ENCODE measurements at places on chromosomes 12 and 14.

DNA sequence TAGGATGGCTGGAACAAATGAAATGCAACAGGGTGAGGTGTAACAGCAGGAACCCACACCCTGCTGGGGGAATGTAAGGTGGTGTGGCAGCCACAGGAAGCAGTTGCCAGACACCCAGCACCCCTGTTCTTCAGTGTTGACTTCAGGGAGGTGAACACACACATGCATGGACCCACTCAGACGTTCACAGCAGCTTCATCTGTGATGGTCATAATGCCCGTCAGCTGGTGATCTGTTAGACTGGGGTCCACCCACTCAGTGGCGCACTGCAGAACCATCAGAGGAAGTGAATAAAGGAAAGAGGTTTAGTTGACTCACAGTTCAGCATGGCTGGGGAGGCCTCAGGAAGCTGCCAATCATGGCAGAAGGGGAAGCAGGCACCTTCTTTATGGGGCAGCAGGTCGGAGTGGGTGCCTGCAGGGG lies 22.7 kb upstream of the TEX22 start:
- no peak for DNase-seq

GRCh38 chr14:69432364-69432763 lies 33.9 kb downstream of the SLC39A9 start:
- no peak for DNase-seq

GRCh38 chr14:85535991-85536832 lies 6.3 kb downstream of the FLRT2 start:
- peak; percentile 64 for DNase-seq

- no peak for DNase-seq
Observed at GRCh38 chr14:89681086-89682018, 264.3 kb upstream of the FOXN3 start.

GRCh38 chr12:110971189-110971920 lies 51.0 kb upstream of the MYL2 start:
- no peak for DNase-seq

DNA sequence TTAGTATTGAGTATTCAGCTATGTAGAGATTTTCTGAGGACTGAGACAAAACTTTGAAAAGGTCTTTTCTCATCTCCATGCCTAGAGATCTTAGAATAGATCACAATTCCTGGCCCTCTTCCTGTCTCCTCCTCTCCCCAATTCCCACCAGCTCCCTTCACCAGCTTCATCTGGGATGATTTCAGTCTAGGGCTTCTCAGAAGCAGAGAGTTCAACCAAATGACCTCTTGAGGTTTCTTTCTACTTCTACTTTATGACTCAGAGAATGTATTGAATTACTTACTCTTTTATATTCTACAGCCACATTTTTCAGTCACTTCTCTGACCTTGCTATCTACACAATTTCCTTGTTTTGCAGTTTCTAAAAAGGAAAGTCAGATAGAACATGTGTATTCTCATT lies 19.4 kb upstream of the SNX6 start:
- DNase-seq = no peak

DNA sequence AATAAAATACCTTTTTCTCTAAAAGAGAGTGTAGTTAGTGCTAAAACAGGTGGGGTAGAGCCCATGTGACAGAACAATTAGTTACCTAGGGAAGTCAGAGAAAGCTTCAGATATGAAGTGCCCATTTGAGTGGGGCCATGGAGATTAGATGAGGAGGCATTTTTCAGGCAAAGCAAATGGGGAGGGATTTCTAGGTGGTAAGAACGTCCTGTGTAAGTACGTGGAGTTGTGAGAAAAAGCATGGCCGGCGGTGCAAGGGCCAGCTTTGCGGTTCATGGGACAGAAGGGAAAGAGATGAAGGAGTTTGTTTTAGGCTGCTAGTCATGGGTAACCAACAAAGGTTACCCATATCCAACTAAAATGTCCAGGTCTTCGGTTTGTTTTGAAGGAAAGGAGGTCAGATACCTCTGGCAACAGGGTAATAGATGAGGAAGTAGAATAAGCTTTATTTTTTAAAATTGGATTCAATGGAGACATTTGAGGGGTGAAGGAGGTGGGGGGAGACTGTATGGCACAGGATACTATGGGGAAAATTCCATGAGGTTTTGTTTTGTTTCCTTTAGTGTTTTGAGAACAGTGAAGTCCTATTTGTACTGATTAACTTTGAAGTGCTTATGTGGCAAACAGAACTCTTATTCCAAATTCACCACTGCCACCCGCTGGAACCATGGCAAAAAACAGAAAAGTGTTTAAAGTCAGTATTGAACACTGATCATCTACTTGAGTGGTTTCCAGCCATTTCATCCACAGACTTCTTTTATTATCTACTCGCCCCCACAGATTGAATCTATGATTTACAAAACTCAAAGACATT lies 10.0 kb upstream of the SNRPF start:
- peak; percentile 68 for DNase-seq

DNA sequence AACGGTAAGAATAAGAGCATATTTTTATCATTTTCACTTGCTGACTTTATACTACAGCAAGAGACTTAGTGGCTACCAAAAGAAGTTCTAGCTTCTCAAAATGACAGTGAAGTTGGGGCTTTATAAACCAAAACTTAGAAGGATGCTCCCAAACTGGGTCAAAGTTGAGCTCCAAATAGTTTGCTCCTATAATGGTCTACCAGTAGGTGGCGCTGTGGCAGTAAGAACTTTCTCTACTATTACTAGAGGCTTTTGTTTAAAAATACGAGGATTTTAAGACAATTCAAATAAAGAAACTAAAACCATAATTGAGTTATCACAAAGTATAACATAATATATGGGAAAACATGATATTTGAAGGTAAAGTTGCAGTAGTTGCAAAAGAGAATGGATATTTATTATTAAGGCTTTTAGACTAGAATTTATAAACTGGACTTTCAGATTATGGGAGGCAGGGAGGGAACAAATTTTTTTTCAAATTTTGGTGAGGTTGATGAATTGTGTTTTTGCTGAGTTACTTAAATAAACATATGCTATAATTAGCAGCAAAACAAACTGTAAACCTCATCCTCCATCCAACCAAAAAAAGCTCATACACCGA lies 75.0 kb downstream of the TGFB3 start:
- peak; percentile 67 for DNase-seq

- DNase-seq = no peak
Observed at GRCh38 chr14:32683679-32684078, 255.0 kb upstream of the NPAS3 start.

- no peak for DNase-seq
Observed at GRCh38 chr12:114407842-114408411, 2.0 kb upstream of the TBX5 start.

DNA sequence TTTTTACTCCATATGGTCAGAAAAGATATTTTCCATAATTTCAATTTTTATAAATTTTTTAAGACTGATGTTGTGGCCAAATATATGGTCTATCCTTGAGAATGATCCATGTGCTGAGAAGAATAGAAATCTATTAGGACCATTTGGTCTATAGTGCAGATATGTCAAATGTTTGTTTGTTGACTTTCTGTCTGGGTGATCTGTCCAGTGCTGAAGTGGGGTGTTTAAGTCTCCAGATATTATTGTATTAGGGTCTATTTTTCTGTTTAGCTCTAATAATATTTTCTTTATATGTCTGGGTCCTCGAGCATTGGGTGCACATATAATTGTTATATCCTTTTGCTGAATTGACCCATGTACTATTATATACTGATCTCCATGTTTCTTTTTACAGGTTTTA lies 308.9 kb upstream of the LMO3 start:
- no peak for DNase-seq

DNA sequence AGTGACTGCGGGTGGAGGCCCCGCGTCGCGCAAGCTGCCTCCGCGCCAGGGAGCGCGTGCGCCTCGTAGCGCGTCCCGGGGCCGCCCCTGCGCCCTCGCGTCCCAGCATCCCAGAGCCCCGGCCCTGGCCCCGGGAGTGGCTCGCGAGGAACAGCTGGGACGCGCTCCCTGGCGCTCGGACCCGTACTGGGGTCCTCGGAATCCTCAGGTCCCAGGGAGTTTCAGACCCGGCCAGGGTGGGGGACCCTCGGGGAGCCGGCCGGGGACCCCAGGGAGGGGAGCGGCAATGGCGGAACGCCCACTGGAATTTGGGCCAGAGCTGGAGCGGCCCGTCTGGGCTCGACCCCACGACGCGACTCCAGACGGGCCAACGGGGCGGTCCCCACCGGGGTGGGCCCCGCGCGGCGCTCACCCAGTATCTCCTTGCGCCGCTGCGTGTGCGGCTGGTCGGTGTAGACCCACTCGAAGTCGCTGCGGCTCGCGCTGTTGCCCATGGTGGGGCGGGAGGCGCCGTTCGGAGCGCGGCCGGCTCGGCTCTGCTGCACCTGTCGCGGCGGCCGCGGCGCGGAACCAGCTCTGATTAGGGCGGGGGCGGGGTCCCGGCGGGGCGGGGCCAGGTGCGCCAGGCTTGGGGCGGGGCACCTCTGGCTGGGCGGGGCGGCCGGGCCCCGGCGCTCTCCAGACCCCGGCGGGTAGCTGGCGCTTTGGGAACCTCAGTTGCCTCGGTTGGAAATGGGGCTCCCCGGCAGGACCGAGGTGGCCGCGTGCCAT lies at the start of gene DEGS2:
Gene DEGS2, minus strand, starts transcription at position 552 of the 771 bp plus-strand sequence. Its CDS starts 58 bp downstream, at position 494.
- no peak for DNase-seq

GRCh38 chr12:58588770-58589169 lies 331.5 kb downstream of the LRIG3 start:
- no peak for DNase-seq

DNA sequence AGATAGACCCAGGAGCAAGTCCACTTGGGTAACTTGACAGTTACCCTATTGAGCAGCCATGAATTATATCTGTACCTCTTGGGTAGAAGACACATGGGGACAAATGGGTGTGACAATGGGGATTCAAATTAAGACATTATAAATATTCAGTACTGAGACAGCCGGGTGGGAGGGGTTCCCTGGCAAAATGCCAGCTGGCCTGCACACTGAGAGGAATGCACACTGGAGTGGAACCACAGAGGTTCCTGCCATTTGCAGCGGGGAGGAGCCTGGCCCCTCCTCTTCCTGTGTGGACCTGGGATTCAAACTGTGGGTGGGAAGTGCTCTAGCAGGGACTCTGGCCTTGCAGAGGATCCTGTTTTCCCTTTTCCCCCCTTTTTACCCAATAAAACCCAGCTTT lies 118.7 kb upstream of the CDKN3 start:
- no peak for DNase-seq

DNA sequence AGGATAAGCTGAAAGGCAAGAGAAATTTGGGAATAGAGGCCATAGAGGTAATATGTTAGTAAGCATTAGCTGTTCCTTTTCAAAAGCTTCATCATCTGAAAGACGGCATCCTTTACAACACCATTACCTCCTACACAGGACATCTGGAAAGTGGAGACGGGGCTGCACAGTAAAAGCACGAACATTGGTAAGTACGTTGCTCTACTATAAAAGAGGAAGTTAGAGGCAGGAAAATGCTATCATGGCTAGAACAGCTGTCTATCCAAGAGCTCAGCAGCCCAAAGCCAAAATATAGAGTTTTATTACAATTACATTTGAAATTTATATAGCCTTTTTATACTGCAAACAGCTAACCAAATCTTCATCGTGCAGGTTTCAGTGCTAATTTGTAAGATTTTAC lies 172.3 kb upstream of the GRIP1 start:
- DNase-seq = no peak

DNA sequence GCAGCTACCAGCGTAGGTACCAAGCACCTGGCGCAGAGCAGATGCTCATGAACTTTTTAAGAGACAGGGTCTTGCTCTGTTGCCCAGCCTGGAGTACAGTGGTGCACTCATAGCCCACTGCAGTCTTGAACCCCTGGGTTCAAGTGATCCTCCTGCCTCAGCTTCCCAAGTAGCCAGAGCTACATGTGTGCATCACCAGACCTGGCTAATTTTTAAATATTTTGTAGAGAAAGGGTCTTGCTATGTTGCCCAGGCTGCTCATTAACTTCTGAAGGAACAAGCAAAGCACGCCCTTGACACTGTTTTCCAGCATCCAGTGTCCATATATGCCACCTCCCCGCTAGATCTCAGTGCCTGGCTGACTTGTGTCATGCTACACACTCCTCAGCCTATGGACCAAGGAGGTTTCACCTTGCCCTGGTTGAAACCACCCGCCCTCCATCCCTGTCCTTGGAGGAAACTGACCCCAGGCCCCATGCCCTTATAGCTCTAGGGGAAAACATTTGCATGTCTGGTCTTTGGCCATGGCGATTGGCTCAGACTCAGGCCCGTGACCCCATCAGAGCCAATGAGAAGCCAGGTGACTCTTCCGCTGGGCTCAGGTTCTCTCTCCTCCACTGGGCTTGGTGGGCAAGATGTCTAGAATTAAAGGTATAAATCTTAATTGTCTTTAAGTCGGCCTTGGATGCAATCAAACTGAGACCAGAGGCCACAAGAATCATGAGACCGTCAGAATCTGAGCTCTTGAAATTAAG lies 26.3 kb downstream of the TESC start:
- no peak for DNase-seq

GRCh38 chr14:103313704-103314103 lies 20.3 kb upstream of the EIF5 start:
- DNase-seq = no peak

DNA sequence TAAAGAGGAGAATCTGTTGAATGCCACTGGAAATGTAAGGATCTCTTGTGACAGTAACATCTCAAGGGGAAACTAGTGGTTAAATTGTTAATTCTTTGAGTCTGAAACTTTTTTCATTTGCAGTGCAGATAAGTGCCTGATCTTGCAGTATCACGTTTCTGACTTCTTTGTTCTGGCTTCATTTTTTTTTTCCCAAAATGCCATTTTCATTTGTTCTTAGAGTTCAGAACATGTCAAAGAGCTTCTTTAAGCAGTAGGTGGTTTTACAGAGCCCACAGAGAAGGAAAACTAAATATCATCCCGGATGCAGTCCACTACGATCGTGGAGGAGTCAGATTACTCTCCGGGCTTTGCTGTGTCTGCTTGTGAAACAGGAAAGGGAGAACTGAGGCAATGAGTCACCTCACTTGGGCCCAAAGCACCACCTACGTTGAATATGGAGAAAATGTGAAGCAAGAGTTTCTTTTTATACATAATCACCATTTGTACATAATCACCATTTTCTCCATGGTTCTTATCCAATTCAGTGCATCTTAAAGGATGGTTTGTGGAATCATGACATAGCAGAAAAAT lies 43.9 kb downstream of the HMGA2 start:
- DNase-seq = no peak

DNA sequence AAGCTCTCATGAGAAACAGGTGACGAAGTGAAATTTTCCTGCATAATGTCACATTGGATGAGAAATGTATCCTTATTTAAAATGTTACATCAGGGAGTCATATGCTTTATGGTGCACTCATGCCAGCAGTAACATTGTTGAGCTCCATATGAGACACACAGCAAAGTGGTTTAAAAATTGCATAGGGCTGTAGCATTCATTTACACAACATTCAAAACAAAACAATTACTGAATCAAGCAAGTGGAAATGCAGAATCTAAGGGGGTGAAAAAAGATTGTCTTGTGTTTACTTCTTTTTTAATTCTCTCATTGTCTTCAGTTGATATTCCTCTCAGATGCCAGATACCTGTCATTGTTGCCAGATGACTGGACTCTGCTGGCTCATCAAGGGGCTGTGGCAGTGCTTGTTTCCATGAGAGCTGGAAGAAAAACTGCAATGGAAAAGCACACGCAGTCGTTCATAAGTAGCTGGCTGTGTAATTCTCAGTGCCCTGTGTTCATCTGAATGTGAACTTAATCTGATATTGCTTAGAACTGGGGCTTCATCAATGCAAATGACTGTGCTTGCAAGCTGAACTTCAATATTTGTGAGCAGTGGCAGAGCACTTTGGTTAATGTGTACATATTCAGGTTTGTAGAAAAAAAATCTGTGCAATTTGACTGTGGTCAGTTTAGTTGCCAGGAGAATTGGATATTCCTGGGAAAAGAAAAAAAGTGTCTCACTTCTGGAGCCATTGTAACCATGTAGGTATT lies 305.6 kb downstream of the RAD51B start:
- no peak for DNase-seq

- no peak for DNase-seq
Observed at GRCh38 chr12:118560733-118561132, 184.4 kb downstream of the SUDS3 start.

- DNase-seq = no peak
Observed at GRCh38 chr12:28489246-28489645, 299.0 kb downstream of the CCDC91 start.
